ENCODE measurements at places on chromosomes 1 and 21. TPM values are rescaled to one million over a fixed set of nuclear protein-coding genes. Genes with fewer than 3 reads are reported as not detected.

SPATA21 gene
- total RNA-seq = not detected

GRCh38 chr1:198651650-198652400 lies 13.0 kb downstream of the PTPRC start:
- H3K27ac ChIP-seq = peak overlapping the region; percentile 90
- peaks cover 52% of the 10 kb centered on the region for H3K4me1 ChIP-seq
- H3K36me3 ChIP-seq = peaks cover 34% of the 10 kb centered on the region
- no peak for DNase-seq

GRCh38 chr1:9068981-9069325 lies 482 bp downstream of the SLC2A5 start:
- DNase-seq = no peak
- no peaks in the 10 kb centered on the region for H3K36me3 ChIP-seq
- no peak overlapping the region for H3K4me3 ChIP-seq
- H3K27me3 ChIP-seq = peaks cover 3% of the 10 kb centered on the region
- no peak overlapping the region for H3K27ac ChIP-seq
- peaks cover 5% of the 10 kb centered on the region for H3K4me1 ChIP-seq

AGO4 gene
- 15.3 TPM for total RNA-seq

FMO1 gene
- not detected for total RNA-seq

GRCh38 chr1:100950781-100951180 lies 54.9 kb downstream of the SLC30A7 start:
- no peak overlapping the region for H3K4me3 ChIP-seq
- no peak for DNase-seq
- H3K4me1 ChIP-seq = peaks cover 57% of the 10 kb centered on the region
- peaks cover 66% of the 10 kb centered on the region for H3K36me3 ChIP-seq
- H3K27me3 ChIP-seq = no peaks in the 10 kb centered on the region

DNA sequence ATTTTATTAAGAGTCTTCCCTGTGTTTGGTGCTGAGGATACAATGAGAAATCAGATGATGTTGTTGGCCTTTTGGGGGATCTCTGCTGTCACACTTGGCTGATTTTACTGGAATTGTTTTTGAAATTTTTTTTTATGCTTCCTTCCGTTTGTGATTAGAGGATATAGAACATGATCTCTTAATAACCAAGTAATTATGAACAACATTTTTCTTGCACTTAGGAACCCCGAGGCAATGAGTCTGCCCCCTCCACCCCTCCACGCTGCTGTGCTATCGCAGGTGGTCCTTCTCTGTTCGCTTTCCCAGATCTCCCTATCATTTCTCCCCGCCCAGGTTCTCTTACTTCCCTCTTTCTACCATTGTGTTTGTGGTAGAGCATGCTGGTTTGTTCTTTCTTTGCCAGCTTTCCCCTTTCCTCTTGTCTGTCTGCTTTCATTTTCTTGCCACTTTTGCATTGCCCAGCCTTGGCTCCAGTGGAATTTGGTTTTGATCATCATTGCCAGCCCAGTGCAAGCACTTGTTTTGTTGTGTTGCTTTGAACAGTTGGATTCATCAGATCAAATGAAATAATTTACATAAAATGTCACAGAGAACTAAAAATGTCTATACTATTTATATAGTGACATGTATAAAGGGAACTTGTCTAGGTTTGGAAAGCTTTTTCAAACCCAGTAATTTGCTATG lies 73.1 kb upstream of the SCCPDH start:
- no peak overlapping the region for H3K27ac ChIP-seq
- H3K36me3 ChIP-seq = peaks cover 21% of the 10 kb centered on the region
- no peak overlapping the region for H3K4me3 ChIP-seq
- peaks cover 10% of the 10 kb centered on the region for H3K4me1 ChIP-seq
- no peak for DNase-seq

- peak overlapping the region; percentile 97 for H3K4me3 ChIP-seq
- DNase-seq = no peak
- H3K4me1 ChIP-seq = peaks cover 31% of the 10 kb centered on the region
Observed at GRCh38 chr1:169486281-169487051, 722 bp upstream of the SLC19A2 start.

KCNJ6 gene
- total RNA-seq = not detected

PTGS2 gene
- total RNA-seq = 3.8 TPM

Data from natural killer cell treated with Interleukin-12 subunit alpha and Interleukin-12 subunit beta and Interleukin-15 and Interleukin-18, amount 100 ng/mL, for 72 hours (primary cell).